H1 (cell line): ENCODE measurements at places on chromosomes 11 and 22. TPM values are rescaled to one million over a fixed set of nuclear protein-coding genes. Genes with fewer than 3 reads are reported as not detected.

MMP11 gene
- total RNA-seq: 9.6 and 10.2 TPM in 2 replicates

GRCh38 chr11:13150487-13150886, 127.1 kb upstream of the BMAL1 start:
- DNase-seq: no peak

- DNase-seq: no peak
These were observed 55.9 kb downstream of the LRRC32 start for GRCh38 chr11:76614471-76615179.

GRCh38 chr22:28931844-28932567, 48.6 kb downstream of the ZNRF3 start:
- DNase-seq: no peak

GRCh38 chr11:127133061-127133460, 132.5 kb upstream of the KIRREL3 start:
- no peak for DNase-seq

PVALB gene
- total RNA-seq: 1.7 and 3.2 TPM in 2 replicates

MFNG gene
- total RNA-seq: 1.7 and 1.8 TPM in 2 replicates

TPCN2 gene
- total RNA-seq: 16.3 and 18.6 TPM in 2 replicates

SSH3 gene
- total RNA-seq: 19.8 and 23.6 TPM in 2 replicates

PRCP gene
- total RNA-seq: 62.6 and 63.8 TPM in 2 replicates

DNA sequence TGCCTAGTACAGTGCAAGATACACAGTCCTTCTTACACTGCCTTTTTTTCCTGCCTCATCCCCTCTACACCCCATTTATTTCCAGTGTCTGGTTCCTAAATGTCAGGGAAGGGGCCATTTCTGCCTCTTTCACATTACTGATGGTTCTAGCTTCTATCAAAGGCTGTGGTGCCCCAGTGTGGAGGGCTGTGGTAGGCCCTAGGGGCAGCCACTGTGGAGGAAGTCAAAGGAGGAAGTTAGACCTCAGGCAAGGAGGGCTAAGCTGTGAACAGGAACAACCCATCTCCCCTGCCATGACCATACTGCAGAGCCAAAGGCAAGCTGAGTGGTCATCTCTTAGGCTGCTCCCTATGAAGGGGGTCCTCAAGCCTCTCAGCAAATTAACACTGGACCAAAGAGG, 81.9 kb upstream of the CRTAM start:
- DNase-seq: no peak

ARHGEF17 gene
- 12.9 and 14.6 TPM in 2 replicates for total RNA-seq

DNA sequence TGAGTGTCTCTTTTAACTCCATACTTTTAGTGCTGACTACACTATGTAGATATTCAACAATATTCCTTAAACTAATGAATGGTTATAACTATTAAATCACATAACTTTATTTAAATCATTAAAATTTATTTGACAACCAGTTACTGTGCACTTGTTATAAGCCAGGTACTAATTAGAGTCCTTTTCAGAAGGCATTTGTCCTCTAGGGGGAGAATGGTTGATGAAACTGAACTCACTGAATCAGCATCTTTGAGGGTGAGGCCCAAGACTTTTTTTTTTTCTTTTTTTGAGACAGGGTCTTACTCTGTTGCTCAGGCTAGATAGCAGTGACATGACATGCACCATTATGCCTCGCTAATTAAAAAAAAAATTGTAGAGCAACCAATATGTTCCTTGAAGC, 515.6 kb upstream of the CCDC90B start:
- DNase-seq: no peak

DNA sequence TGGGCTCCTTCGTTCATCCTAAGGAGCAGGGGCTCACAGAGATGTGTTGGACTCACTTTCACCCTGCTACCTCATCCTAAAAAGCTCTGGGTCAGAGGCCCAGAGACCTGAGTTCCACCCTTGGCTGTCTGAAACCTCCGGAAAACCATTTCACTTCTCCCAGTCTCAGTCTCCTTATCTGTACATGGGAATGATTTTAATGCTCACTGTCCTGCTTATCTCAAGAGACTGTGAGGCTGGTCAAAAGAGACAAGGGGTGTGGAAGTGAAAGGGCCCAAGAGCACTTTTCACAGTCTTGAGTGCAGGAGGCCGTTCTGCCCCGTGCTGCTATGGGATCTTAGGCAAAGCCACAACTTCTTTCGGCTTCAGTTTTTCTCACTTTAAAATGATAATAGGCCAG, 13.2 kb upstream of the NPAS4 start:
- DNase-seq: no peak

- no peak for DNase-seq
These were observed 65.5 kb downstream of the BCR start for GRCh38 chr22:23245799-23246136.

KBTBD3 gene
- 4.2 and 6.1 TPM in 2 replicates for total RNA-seq

GRCh38 chr11:118870396-118871343, 13.0 kb upstream of the CXCR5 start:
- no peak for DNase-seq

TMEM191C gene
- total RNA-seq: 0.74 and 1.3 TPM in 2 replicates

GRCh38 chr11:111297696-111298095, 650 bp upstream of the POU2AF3 start:
- DNase-seq: peak; percentile 57

SERPING1 gene
- 50.9 and 57.3 TPM in 2 replicates for total RNA-seq

GRCh38 chr11:88348870-88349269, 11.3 kb upstream of the CTSC start:
- DNase-seq: no peak

- no peak for DNase-seq
These were observed 24.9 kb downstream of the DHCR7 start for GRCh38 chr11:71423181-71423790.

CDHR5 gene
- 0.11 TPM in 1 of 2 replicates, not detected in the other for total RNA-seq

DNA sequence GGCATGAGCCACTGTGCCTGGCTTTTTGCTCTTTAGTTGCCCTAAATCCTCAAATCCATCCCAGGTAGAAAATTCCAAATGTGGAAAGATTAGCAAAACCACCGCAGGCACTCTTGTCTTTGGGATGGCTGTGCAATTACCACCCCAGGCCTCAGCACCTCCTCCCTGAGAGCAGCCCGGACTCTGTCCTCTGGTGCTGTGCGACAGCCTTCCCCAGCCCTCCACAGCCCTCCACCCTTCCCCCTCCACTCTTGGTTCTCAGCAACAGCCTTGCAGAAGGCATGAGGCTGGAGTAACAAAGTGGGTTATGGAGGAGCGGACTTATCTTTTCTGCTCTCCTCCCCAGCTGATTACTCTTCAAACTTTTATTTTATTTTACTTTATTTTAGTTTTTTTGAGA, 44.7 kb upstream of the YWHAH start:
- DNase-seq: no peak

- no peak for DNase-seq
These were observed 5.9 kb upstream of the PEX26 start for GRCh38 chr22:18071968-18072310.

DNA sequence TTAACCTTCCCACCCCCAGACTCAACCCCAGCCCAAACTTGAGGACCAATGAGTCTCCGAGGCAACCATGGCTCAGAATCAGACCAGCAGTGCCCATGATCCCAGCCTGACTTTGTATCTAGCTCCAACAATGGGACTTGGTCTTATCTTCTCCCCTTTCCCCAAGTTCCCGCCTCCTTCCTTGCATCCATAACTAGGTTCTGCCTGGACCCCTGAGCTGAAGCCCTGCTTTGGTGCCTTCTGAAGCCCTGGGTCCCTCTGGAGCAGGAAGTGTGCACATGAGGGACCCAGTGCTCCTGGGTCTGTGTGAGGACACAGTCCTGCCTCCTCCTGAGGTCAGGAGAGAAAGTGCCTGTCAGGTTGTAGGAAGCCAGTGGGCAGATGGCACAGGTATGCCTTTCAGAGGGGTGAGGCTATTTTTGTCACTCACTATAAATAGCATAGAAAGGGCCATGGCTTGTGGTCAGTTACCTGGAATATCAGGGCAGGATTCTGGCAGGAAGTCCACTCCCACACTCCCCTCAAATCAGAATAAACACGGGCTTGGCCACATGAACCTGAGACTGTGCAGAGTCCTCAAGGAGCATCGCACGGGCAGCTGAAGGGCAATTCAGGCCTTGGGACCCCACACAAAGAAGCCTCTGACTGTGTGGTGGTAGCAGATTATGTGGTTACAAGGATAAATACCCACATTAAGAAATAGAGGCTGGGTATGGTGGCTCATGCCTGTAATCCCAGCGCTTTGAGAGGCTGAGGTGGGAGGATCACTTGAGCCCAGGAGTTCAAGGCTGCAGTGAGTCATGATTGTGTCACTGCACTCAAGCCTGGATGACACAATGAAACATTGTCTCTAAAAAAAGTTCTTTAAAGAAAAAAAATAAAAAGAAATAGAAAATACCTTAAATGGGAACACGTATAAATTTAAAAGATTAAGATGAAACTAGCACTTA, 27.4 kb downstream of the RCN1 start:
- no peak for DNase-seq

- no peak for DNase-seq
These were observed 54.4 kb downstream of the TMEM135 start for GRCh38 chr11:87092159-87092558.

- no peak for DNase-seq
These were observed 520.2 kb downstream of the METTL15 start for GRCh38 chr11:28628412-28628811.

SLC5A1 gene
- not detected in 2 replicates for total RNA-seq

ARHGAP20 gene
- total RNA-seq: 0.11 and 0.28 TPM in 2 replicates

GRCh38 chr11:14819596-14819995, 72.4 kb downstream of the CYP2R1 start:
- DNase-seq: no peak

DNA sequence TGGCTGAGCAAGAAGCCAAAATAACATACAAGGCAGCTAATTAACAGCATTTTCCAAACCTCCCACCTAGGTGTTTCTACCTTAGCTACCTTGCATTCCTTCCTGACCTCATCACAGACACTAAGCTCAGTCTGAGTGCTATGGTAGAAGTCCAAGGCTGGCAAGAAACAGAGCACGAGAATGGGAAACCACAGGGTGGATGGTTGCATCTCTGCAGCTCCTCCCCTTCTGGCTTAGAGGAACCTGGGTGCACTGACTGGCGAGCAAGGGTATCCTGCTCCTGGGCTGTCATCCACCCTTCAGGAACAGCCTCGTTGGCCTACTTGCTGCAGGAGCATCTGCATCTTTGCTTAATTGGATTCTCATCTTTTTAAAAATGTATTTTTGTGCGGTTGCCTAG, 73.1 kb upstream of the KIRREL3 start:
- no peak for DNase-seq

DNA sequence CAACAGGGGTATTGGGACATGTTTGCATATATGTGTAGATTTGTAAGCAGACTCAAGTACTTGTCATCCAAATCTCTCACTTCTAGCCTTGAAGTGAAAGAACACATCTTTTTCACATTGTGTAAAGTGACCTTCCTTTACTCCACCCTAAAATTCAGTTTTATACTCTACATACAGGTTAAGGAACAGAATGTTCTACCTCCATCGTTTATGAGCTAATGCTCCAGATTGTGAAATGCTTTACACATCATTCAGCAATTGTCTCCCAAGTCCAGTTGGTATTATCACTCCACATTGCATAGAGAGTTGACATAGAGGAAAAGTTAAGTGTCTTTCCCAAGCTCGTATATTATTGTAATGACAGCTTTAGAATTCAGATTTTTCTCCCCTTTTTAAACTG, 46.1 kb upstream of the BLID start:
- DNase-seq: no peak

GRCh38 chr11:88100151-88100550, 75.1 kb downstream of the RAB38 start:
- DNase-seq: no peak

DNA sequence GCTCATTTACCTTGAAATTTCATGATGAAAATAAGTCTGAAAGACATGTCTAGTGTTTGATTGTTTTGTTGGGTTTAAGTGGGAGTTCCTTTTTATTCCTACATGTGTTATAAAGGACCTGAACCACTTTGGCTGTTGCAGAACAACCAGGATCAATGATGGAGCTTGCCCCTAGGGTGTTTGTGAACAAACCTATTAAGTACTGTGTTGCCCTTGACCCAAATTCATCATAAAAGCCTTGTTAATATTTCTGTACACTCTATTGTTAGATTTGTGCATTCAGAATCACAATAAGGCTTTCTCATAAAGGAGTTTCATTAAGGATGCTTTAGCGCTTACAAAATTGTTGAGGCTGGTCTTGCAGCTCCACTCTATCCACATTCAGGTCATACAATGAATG, 452.6 kb downstream of the NELL1 start:
- no peak for DNase-seq

GRCh38 chr11:35605706-35606105, 12.6 kb upstream of the FJX1 start:
- DNase-seq: no peak

GRCh38 chr11:133842730-133843129, 2.6 kb downstream of the SPATA19 start:
- no peak for DNase-seq

- DNase-seq: no peak
These were observed 369.7 kb downstream of the INSC start for GRCh38 chr11:15484398-15484797.

GRCh38 chr11:78418584-78419211, 1.1 kb upstream of the GAB2 start:
- no peak for DNase-seq

- DNase-seq: no peak
These were observed 2.5 kb downstream of the MAML2 start for GRCh38 chr11:96340555-96340885.

- DNase-seq: no peak
These were observed 3.3 kb downstream of the BDNF start for GRCh38 chr11:27696961-27697360.

POU2F3 gene
- total RNA-seq: 1.0 and 1.1 TPM in 2 replicates

DNA sequence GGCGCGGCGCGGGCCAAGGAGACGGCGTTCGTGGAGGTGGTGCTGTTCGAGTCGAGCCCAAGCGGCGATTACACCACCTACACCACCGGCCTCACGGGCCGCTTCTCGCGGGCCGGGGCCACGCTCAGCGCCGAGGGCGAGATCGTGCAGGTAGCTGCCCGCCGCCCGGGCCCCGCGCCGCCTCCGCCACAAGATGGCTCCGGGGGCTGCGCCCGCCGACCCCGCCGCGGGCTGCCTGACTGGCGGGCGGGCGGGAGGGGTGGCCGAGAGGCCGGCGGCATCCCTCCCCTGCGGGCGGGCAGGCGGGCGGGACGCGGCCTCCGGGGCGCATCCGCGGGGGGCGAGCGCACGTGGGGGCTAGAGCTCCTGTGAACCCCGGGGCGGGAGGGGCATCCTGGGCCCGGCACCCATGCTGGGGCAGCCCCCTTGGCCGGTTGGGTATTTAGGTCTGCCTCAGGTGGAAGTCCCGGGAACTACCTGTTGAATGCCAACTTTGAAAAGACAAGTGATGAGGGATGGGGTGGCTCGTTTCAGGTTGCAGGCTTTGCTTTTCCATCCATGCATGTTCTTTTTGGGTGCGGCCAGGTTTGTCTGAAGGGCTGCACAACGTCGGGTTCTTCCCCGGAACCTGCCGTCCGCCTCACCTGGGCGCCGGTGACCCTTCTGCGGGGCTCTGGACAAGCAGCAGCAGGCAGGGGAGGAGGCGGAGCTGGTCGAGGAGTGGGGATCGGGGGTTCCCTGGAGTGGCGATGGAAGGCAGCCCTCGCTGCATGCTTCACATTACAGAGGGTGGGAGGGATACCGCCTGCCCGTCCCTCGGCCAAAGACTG, 760 bp downstream of the ZNRF3 start:
- DNase-seq: no peak

CD151 gene
- 93.4 and 101 TPM in 2 replicates for total RNA-seq

GRCh38 chr11:126158054-126158791, 53.2 kb downstream of the RPUSD4 start:
- DNase-seq: no peak

- DNase-seq: no peak
These were observed 53.8 kb downstream of the PACS1 start for GRCh38 chr11:66123902-66124301.
